ENCODE measurements at places on chromosomes 4 and X.

GRCh38 chr4:24689212-24689611 is 104.9 kb upstream of the DHX15 start:
- no peak for DNase-seq

DNA sequence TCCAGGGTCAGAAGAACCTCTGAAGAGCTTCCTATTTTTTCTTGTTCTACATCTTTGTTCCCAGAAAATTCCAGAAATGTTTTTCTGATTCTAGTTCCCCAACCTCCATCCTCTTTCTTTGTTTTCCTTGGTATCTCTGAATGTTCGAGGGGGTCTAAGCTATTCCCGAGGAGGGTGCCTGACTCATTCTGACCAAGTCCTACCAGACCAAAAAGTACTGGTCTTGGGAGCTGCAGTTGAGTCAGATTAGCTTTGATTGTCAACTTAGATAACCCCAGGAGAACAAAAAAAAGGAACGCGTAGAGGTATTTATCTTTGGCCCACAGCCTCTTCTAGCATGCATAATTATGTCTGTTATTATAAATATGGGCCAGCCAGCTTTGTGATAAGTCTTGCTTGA is 12.1 kb upstream of the TENM3 start:
- no peak for DNase-seq

DNA sequence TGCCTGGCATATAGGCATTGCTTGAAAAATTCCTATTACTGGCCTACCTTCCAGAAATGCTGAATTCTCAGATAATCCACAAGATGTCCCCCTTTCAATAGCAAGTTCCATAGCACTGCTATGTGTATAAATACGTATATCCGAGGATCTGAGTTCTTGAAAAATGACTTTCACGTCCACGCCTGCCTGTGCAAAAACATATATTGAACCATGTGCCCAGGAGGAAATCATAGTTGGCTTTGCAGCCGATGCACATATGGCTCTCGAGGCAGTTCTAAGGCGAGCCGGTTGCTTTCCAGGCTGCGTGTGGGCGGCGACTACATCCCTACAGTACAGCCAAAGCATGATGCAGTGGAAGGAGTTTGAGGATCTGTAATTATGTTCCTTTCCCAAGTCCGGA is 55.4 kb upstream of the ESX1 start:
- no peak for DNase-seq

- DNase-seq: no peak
Observed at GRCh38 chrX:48695534-48695896, 1.0 kb upstream of the SUV39H1 start.

GRCh38 chrX:39941332-39941920 is 156.3 kb downstream of the BCOR start:
- no peak for DNase-seq
